HCT116 (cell line): ENCODE measurements at places on chromosomes 1 and 21. TPM values are rescaled to one million over a fixed set of nuclear protein-coding genes. Genes with fewer than 3 reads are reported as not detected.

Gene AKR7A2
- total RNA-seq = 90.8 TPM

Gene ZNF124
- total RNA-seq = 16.3 TPM

Gene RIMS3
- total RNA-seq = 9.0 TPM

Gene HCRTR1
- total RNA-seq = not detected

Gene SPATA45
- total RNA-seq = not detected

Gene LMX1A
- not detected for total RNA-seq

Gene UBE2U
- total RNA-seq = not detected

Gene DMRTA2
- total RNA-seq = not detected

Gene CD164L2
- 11.6 TPM for total RNA-seq

Gene ERVH48-1
- not detected for total RNA-seq

GRCh38 chr1:246032031-246032551, 475.0 kb downstream of the SMYD3 start:
- DNase-seq = no peak

DNA sequence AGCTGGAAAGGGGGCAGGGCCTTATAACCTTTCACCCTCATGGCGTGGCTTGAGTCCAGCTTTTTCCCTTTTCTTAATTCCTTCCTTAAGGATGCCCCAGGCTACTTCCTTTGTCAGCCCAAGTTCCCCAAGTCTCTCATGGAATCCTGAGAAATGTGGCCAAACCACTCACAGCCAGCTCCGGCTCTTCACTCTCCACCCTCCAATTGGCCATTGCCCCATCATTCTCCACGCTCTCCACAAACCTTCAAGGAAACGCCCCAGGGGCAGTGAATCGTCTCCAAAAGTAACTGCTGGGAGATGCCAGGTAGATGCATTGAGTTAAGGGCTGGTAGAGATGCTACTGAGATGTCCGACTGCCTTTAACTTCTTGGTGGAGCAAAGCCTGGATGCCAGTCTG, 113.5 kb upstream of the CD34 start:
- DNase-seq = no peak

- no peak for DNase-seq
Observed at GRCh38 chr1:219460081-219460895, 152.6 kb downstream of the ZC3H11B start.

- DNase-seq = no peak
Observed at GRCh38 chr1:1130206-1131120, 14.6 kb upstream of the C1orf159 start.

DNA sequence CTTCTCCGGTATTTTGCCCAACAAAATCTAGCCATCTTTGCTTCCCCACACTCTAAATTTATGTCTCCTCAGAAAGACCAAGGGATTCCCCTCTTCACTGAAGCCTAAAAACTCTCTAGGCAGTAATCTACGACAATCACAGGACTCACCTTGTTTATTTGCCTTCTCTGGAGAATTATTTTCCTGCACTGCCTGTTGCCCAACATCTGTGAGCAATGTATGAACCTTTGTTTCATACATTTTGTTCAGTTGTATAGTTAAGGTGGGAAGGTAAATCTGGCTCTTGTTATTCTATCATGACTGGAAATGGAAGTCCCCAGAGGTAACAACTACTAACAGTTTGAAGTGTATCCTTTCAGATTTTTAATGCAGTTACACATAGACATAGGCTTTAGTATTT, 2.2 kb downstream of the COPA start:
- no peak for DNase-seq

DNA sequence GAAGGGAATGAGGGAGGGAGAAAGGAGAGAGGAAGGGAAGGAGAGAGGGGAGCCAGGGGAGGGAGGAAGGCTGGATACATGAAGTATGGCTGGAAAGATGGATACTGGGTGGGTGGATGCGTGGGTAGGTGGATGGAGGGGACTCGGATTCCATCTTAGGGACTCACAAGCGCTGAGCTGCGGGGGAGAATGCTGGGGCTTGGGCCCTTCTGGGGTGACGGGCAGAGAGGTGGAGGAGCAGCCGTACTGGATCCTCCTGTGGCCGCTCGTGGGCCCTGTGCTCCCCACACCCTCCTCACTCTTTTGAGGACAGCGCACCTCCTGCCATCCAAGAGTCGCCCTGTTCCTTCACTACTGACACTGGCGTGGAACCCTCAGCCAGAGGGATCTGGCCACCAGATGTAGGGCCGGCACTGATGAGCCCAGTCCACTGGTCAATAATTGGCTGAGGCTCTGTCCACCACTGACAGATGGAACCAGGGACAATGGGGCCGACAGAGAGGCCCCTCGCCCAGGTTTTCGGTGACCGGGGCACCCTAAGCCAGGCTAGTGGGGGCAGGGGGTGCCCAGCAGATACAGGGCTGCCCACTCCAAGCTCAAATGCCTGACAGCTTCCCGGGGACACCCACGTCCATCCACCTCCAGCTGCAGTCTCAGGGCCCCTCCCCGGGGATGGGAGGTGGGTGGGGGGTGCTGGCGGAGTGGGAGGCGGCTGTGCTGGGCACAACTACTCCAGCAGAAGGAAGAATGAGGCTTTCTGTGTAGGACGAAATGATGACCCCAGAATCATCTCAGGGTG, 4.4 kb upstream of the ACTRT2 start:
- no peak for DNase-seq

DNA sequence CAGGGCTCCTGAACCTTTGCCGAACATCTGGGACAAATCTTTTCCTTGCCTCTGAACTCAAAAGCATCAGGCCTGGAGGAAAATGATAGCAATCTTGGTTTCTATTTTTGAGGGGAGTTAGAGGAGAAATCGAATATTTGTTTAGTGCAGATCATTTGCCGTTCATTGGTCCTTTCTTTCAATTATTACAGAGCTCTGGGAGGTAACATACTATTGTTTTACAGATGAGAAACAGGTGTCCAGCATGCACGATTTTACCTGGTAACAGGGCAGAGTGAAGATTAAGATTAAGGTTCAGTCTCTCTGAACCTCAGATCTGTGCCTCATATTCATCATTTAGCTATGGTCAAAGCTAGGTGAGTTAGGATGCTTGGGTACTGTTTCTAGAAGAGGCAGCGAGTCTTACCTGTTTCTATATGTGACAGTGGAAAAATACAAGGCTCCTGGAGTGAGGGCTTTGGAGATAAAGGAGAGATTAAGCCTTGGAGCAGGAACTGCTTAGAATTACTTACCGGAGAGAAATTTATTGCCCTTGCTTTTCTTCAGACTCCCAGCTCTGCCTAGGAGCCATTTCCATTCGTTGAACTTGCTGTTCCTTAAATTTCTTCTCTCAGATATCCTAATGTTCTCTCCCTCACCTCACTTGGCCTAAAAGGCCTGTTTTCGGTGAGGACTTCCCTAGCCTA, 1.4 kb downstream of the PRCC start:
- no peak for DNase-seq

GRCh38 chr1:27574001-27574781, 29.8 kb downstream of the AHDC1 start:
- no peak for DNase-seq

- no peak for DNase-seq
Observed at GRCh38 chr1:172394141-172394751, 26.2 kb upstream of the C1orf105 start.

- DNase-seq = no peak
Observed at GRCh38 chr1:242754125-242754524, 229.6 kb upstream of the PLD5 start.

DNA sequence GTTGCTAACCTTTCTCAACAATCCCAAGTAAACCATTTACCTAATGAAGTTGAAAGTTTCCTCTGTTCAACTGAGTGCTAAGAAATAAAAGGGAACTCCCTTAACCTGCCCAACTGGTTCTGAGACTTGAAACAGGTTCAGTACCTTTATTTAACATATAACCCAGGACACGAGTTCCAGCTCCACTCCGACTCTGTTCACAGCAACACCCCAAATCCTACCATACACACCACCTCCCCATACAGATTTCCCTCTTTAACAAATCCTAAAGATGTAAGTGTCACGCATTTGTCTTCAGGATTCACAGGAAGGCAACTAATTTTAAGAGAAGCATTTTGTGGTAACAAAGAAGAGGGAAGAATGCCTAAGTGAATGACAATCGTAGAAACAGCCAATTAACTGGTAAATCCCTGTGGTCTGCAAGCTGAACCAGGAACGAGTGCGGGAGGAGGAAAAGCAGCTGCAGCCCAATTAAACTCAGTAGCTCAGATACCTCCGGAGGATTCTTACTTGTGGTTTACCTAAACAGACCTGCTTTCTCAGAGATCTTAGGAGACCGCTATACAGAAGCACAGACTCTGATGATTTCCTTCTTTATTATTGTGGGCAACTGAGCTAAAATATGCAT, 134.5 kb upstream of the MAGI3 start:
- no peak for DNase-seq

GRCh38 chr21:46060596-46061061, 37.3 kb upstream of the COL6A2 start:
- DNase-seq = no peak

- no peak for DNase-seq
Observed at GRCh38 chr21:39918558-39918957, 51.3 kb downstream of the PCP4 start.

- no peak for DNase-seq
Observed at GRCh38 chr1:86089765-86090164, 66.8 kb downstream of the COL24A1 start.

DNA sequence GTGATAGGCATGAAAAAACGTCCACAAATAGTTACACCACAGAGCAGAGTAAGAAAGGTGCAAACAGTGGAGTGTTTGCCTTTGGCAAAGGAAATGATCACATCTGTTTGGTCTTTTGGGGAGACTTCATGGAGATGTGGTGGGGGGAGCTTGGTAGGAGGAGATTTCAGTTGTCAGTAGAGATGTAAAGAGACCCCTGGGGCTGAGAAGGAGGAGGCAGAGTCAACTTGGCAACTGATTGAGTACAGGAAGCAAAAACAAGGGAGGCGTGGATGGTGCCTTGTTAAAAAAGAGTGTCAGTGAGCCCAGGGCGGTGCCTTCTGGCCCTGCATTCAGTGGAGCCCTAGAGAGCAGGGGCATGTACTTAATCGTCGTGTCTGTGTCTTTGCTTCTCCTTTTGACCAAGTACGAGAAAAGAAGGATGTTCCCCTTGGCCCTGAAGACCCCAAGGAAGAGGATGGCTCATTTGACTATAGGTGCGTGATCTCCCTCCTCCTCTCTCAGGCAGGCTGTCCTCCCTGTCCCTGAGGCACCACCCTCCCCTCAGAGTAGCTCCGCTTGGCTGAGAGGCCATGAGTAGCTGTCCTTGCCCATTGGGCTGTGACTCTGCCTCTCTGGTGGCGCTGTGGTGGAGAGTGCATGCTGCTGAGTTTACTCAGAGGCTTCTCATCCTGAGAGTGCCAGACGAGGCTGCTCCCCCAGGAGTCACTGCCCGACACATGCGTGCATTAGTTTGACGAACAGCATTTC, 30.4 kb upstream of the CNTN2 start:
- DNase-seq = no peak

GRCh38 chr1:169031566-169032224, 74.8 kb upstream of the ATP1B1 start:
- DNase-seq = no peak

DNA sequence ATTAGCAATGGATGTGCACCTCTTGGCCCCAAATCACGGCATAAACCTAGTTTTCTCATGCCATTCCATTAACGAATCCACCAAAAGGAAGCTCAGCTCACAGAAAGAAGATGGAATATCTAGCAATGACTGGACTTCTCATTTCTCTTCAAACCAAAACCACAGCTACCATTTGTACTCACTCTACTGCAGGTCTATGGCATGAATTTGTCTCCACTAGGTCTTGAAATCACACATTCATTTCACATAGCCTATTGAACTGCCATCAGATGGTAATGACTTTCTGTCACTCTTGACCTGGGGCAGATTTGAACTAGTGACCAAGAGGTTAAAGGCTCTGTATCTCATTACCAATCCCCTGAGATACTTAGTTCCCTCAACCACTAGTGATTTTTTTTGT, 382.7 kb downstream of the DPYD start:
- no peak for DNase-seq

DNA sequence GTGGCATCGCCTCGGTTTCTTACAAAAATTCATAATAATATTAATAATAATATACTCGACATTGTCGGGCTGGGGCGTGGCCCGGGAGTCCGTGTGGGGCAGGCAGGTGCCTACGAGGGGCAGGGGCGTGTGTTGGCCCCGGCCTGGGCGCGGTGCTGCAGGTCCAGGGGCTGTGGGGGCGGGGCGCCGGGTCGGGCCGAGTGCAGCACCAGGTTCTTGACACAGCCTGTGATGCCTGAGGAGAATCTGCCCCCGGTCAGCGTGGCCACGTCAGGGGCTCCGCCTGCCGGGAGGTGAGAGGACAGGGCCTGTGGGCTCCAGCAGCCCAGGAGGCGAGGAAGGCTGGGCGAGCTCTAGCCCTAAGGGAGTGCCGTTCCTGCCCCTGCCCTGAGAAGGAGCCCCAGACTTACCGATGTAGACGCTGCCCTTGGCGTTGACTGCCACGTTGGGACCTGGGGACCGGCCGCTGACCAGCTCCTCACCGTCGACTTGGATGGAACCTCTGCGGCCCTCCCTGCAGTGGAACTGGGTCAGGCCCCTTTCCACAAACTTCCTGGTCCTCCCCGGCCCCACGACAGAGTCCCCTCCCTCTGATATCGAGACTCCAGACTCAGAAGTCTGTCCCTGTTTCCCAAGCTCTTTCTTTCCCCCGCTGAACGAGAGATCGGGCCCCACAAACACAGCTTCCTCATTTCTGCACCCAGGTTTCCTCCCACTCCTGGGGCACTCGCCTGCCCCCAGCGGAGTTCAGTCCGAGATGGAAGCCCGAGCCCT, 11.3 kb downstream of the LDLRAD2 start:
- DNase-seq = no peak

GRCh38 chr1:165912638-165913037, 85.2 kb downstream of the UCK2 start:
- no peak for DNase-seq

DNA sequence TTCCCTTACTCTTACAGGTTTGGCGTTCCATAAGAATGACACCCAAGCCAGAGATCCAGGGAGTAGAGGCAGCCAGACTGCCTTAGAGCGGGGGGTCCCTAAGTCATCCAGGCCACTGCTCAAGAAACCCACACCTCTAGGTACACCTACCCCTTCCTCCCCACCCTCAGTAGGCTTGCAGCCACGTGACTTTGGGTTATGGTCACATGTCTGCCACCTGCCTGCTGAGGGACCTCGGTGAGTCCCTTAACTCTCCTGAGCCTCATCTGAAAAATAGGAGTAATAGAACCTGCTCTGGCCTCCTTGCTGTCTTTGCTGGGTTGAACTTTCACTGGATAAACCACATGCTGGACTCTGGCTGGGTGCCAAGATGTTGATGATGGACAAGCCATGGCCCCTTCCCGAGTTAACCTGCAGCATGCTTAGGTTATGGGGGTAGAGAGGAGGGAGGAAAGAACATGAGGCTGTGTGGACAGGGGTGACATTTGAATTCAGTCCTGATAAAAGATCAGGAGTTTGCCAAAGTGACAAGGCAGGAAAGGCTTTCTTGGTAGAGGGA, 4.5 kb downstream of the RPS6KA1 start:
- no peak for DNase-seq

GRCh38 chr1:182702826-182703524, 18.6 kb upstream of the RGS8 start:
- DNase-seq = no peak

DNA sequence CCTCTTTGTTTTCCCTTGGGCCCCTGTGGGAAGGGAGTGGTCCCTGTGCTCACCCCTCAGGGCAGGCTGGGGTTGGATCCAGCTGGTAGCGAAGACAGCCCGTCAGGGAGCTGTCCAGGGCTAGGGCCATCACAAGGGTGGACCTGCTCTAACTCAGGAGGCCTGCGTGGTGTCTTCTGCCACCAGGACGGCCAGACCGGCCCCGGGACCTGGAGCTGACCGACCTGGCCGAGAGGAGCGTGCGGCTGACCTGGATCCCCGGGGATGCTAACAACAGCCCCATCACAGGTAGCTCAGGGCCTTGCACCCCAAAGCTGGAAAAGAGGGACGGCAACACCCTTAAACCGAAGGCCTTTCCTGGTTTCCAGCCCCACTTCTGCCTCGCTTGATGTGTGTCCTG, 64.2 kb upstream of the CNTN2 start:
- DNase-seq = no peak
